D721Med (cell line): ENCODE measurements at places on chromosomes 1 and 21.

GRCh38 chr1:107668762-107669161 lies 296.2 kb downstream of the VAV3 start:
- no peak for DNase-seq

DNA sequence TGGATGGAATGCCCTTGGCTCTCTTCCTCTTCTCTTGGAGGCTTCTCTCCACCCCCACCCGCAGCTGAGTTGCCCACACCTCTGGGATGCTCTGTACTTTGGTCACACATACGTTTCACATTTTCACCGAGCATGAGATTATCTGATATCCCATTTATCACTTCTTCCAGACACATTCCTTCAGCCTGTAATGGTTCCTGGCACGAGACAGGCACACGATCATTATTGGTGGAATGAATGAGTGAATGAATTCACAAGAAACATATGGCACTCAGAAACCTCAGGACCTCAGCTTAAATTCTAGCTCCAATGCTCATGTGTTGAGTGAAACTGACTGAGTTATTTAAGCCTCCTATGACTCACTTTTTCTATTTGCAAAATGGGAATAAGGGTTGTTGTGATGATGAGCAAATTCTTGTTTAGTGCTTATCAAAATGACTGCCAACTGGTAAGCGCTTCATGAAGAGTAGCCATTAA lies 242.7 kb upstream of the JUN start:
- no peak for DNase-seq

DNA sequence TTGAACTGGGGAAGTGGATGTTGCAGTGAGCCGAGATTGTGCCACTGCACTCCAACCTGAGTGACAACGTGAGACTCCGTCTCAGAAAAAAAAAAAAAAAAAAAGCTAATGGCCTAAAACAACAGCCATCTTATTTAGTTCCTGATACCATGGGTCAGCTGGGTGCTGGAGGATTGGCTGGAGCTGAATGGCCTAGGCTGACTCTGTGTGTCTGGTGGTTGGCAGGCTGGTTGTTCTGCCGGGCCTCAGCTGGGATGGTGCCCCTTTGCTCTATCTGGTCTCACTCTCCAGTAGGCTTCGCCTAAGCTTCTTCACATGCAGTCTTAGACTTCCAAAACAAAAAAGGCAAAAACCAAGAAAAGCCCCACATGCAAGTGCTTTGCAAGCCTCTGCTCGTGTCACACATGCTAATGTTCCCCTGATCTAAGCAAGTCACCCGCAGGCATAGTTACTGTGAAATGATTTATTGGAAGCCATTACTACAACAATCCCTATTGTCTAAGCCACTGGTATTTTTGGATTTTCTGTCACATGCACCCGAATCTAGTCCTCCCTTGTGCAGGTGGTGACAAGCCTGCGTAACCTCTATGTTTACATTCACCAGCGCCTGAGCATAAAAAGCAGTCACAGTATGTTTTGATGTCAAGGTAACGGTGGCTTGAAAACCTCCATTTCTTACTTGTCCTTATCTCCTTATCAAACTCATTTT lies 39.6 kb upstream of the KANK4 start:
- DNase-seq = no peak

DNA sequence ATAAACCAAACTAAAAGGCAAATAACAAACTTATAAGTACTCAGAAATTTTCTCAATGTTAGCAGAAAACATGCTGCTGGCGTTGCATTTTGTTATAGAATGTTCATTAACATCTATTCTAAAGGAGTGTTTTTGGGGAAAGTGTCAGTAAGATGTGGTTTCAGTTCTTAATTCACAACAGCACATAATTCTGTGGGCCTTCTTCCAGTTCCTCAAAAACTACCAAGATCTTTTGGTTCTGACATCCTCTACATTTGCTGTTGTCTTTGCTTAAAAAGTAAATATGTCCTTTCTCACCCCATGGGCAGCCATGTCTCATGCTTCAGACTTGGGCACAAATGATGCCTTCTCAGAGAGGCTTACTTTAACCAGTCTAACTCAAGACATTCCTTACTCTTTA lies 152.5 kb downstream of the CDC7 start:
- no peak for DNase-seq

- no peak for DNase-seq
These were observed 170.4 kb downstream of the RERE start for GRCh38 chr1:8646996-8647395.
